ENCODE measurements at places on chromosomes 1 and 21.

- DNase-seq, result peak; percentile 63
These were observed 91.2 kb downstream of the TRABD2B start for GRCh38 chr1:47906009-47906432.

DNA sequence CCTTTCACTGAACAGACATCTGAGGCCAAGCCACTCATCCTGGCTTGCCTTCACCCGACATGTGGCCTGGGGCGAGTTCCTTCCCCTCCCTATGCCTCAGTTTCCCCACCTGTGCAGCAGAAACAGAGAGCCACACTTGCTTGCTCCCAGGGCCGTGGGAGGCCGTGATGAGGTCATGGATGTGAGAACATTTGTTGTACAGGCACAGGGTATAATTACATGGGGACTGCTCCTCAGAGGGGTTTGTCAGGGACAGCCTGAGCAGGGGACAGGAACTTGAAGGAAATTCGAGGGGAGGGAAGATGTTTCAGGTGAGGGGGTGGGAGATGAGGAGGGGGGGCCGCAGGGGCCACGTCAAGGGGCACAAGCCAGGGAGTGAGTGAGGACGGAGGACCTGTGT, 56.1 kb downstream of the ALPL start:
- no peak for DNase-seq

GRCh38 chr1:33074193-33074945, 6.6 kb upstream of the AZIN2 start:
- no peak for DNase-seq

GRCh38 chr1:176976225-176976624, 188.3 kb downstream of the ASTN1 start:
- no peak for DNase-seq

- no peak for DNase-seq
These were observed 183.6 kb upstream of the RUNX1 start for GRCh38 chr21:35232545-35233176.

GRCh38 chr1:66705110-66705509, 47.1 kb upstream of the DYNLT5 start:
- no peak for DNase-seq

DNA sequence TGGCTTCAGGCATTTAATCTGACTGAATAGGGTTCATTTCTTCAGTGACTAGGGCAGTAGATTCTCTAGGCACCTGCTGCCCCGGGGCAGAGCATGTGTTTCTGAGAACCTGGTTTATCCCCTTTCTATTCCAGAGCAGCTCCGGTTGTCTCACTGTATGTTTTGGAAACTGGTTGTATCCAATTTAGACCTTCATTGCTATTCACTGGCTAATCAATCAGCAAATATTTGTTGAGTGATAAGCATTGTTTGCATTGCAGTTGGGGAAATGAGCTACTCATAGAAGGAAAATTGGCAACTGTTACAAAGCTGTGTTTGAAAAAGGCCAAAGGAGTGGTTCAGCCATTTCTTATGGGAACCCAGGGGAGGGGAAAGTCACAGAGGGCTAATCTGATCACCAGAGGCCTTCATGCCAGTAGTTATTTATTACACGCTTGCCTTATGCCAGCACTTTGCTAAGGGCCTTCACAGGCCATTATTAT, 2.9 kb downstream of the QSOX1 start:
- DNase-seq, result no peak

DNA sequence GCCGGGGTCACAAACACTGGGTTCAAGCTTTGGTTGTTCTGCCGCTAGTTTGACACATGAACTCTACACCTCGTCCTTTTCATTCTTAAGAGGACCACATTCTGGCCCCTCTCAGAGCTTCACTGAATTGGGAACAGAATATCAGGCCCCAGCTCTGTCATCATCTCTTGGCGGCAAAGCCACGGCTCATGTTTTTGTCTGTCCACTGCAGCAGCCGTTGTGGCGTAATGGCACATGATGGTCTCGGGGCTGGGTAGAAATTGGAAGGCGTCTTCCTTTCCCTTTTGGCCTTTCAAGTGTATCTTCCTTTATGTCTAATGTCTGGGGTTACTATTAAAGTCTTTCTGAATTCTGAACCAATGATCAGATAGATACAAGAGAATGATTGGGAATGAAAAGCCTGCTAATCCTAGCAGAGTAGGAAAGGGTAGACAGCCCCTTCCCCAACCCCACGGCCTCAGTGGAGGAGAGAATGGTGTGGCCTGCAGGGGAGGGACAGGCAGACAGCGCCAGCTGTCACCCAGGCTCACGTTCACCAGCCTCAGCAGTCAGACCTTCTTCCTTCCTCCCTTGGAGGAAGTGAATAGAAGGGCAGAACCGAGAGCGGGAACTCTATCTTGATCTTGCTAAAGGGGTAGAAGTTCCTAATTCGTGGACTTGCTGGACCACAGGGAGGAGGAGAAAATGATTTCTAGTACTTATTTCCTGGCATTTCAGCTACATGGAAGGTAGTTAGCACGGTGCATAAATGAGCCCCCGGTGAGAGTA, 498.1 kb downstream of the KIF26B start:
- DNase-seq, result no peak

DNA sequence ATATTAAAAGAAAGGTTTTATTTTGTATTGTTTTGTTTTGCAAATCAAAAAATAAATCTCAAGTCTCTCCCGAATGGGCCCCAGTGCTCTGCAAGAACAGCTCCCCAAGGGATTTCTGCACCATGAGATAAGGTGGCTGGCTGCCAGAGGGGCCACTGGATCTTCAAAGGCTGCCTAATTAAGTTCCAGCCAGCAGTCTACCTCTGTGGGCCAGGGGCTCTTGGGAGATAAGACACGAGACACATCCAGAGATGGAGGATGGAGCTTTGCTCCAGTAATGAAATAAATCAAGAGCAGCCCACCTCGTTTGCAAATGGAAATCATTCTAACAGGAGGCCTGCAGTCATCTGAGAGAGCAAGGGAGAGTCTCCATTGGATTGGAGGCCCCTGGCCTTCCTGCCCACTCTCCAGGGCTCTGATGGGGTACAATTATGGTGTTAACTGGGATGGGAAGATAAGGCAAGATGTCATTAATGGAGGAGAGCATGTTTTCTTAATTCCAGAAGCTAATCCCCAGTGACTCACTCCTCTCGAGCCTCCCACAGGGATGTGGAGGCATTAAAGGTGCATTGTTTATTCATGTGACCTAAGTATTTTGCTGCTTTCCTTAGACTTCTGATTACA, 155.2 kb upstream of the KAZN start:
- no peak for DNase-seq

GRCh38 chr1:6271006-6271405, 10.1 kb upstream of the GPR153 start:
- DNase-seq, result no peak

DNA sequence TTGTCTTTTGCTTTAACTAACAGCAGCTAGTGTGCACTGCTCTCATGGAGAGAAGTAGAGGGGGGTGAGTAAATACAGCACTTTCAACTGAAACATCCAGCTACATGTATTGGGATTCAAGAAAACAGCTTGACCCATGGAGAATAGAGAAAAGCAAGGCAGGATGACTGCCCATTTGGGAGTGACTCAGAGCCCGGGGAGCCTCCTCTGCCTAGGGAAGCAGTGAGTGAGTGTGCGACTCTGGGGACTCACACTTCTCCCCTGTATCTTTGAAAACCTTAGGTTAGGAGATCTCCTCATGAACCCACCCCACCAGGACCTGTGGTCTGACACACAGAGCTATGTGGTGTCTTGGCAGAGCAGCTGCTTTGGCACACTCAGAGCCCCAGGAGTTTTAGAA, 82.0 kb upstream of the PTGFR start:
- no peak for DNase-seq

DNA sequence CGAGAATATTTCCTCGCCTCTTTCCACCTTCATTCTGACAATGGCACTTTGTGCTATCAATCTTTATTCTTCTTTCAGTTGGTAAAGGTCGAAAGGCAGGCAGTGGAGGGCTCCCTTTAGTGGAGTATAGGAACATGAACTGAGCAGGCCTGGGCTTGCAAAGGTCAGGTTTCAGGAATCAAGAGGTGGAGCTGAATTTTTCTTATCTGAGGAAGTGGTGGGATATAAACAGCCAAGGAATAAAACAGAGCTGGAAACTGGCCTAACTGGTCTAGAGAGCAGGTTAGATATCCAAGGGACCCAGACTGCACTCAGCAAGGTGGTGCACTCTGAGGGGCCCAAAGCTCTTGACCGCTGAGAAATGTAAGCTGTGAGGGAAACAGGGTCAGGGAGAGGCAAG, 99.1 kb downstream of the PLA2G4A start:
- DNase-seq, result no peak

DNA sequence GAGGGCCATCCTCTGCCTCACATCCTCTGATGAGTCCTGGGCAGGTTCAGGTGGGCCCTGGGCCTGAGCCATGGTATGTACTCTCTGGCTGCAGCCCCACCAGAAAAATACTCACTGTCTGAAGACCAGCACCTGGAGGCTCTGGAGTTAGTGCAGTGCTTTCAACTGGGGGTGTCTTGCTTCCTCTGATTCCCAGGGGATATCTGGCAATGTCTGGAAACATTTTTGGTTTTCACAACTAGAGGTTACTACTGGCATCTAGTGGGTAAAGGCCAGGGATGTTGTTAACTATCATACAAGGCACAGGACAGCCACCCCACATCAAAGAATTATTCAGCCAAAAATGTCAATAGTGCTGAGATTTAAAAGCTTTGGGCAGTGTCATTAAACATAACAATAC, 152.7 kb downstream of the HIVEP3 start:
- DNase-seq, result no peak

GRCh38 chr1:32353886-32354570, 8.3 kb downstream of the FAM229A start:
- no peak for DNase-seq

DNA sequence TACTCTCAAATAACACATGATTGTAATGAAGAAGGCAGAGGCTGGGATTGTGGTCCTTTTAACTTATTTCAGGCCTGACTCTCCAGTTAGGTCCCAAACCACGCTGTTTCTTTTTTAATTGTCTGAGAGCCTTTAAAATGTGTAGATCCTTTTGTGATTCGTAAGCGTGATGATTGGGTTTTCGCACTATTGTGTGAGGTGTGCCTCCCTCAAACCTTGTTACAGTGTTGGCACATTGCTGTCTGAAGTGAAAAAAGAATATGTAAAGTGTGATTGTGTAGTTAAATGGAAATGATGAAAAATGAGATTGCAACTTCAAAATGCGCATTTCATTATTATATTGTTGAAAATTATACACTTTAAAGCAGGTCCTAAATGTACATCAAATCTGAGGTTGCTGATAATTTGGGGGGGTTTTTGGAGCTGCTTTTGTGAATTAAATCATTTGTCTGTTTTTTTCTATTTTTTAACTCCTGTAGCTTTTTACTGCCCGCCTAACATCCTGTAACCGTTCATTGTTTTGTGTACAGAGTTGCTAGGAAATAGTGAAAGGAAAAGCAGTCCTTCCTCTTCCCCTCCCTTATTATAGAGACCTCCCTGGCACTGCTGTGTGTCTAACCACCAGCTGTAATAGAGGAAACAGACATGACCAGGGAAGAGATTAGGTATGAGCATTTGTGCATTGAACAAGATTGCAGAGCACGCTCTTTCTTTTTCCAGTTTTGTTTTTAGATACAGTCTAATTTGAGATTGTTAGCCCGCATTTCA, 43.3 kb downstream of the IARS2 start:
- no peak for DNase-seq

DNA sequence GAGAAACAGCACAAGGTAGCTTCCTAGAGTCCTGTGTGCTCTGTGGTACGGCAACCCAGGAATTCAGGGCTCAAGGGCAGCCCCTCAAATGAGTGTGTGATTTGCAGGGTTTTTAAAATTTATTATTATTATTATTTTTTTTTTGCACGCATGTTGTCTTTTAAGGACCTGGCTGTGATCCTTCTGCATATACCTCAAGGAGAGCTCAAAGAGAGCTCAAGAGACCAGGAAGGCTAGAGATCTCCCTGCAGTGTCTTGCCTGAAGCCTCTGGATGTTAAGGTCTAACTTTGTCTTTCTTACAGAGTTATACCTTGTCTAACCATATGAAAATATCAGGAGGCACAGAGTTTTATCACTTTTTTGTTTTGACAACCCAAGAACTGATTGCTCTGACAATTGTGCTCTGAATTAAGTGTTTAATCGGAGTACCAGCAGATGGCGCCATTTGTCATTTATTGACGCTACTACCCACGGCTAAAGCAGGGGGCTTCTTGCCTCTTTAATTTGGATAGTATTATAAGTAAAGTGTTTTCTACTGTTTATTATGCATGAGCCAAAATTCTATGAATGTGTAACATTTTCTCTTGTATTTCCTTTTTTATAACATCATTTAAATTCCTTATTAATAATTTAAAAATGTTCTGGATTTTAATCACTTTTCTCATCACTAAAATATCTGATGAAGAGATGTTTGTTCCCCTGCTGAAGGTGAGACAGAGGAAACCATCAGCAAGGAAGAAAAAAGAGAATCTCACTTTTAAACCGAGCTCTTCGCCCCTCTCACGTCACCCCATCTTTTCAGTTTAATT, 35.8 kb upstream of the LMO4 start:
- no peak for DNase-seq

GRCh38 chr1:67759692-67760029, 73.6 kb downstream of the GNG12 start:
- DNase-seq, result no peak

DNA sequence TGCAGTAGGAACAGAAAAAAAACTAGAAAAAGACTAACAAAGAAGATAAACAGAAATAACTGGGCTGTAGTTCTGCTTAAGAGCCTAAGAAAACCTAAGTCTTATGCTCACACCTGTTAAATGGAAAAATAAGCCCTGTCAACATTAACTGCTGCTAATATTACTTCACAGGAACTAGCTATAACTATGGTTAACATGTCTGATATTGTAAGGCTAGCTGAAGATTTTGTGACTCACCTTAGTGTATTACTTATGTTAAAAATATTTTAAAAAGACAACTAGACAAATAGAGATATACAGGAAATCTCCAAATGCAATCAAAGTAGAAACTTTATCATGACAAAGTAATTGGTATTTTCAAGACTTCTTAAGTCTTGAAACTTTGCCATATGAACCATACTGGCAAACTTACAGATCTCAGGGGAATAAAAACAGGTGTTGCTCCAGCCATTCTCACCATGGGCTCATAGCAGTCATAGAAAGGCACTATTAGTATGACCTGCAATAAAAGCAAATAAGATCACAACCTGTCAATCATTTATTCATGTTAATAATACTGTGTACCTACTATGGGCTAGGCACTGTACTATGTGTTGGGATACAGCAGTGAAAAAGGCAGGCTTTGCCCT, 30.7 kb downstream of the KYAT3 start:
- DNase-seq, result no peak

DNA sequence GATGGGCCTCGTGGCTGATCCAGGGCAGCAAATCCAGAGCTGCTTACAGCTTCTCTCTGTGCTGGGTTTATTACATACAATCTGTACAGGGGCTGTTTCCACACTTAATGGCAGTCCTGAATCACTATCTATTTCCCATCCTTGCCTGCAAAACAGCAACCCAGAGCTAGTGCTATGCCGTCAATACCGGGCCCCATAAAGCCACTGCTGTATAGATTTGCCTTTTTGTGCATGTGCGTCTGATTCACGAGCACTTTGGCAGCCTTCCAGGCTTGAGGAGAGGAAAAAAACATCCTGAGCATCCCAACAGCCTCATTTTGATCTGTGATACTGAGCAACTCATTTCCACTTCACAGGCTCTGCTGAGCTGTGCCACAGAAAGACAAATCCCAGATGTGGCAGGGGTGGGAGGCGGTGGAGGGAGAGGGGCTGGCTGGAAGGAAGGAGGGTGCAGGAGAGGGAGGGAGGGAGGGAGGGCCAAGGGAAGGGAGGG, 65.2 kb upstream of the TARBP1 start:
- no peak for DNase-seq
